ENCODE measurements at places on chromosomes 2 and 18. TPM values are rescaled to one million over a fixed set of nuclear protein-coding genes. Genes with fewer than 3 reads are reported as not detected.

The HOXD8 gene
- 0.27 TPM for total RNA-seq

The RPRM gene
- 95.9 TPM for total RNA-seq

The DUSP2 gene
- 0.34 TPM for total RNA-seq

The REG1B gene
- total RNA-seq: not detected

DNA sequence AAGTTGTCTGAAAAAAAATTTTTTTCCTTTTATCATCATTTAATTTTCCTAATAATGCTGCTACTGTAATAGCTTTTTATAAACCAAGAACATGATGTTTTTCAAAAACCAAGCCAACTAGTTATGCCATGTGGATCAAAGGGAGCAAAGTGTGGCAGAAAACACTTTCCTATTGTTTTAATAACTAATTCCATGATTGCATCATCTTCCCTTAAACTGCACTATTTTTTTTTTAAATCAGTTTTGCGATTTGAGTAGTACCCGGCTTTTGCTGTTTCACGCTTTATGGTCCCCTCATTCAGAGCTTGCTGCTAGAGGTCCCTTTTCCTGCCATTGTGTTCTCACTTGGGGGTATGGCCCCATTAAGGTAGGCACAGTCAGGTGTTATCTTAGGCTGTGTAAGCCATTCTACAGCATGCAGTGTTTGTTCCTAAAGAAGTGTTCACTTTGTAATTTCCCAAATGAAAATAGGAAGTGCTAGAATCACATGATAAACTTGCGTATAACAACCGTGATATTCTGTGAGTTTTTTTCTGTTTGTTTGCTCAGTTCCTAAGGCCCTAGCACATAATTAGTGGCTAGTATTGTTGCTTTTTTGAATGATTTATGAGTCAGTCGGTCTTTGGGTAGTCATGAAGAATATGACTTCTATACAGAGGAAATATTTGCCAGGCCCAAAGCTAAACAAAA is 225.8 kb downstream of the PTGR3 start:
- no peaks in the 10 kb centered on the region for H3K4me1 ChIP-seq
- H3K27me3 ChIP-seq: peaks cover 1% of the 10 kb centered on the region
- no peak for DNase-seq
- no peak overlapping the region for H3K27ac ChIP-seq

The AQP4 gene
- total RNA-seq: not detected

The EVX2 gene
- 0.76 TPM for total RNA-seq

DNA sequence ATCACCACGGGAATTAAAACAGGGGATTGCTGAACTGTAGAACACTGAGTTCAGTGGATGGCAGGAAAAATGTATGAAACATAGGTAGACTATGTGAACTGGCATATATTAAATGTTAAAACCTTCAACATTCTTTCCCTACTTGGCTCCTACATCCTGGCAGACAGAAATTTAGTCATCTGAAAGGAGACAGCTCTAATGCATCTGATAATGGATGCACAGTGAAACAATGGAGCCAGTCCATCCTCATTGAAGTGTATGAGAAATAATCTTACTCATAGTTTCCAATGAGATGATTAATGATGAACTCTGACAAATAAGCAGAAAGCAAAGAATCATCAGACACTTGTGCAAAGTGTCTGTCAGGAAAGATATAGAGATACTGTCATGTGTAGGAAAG is 1629.7 kb upstream of the TMEFF2 start:
- no peak for DNase-seq
- H3K4me3 ChIP-seq: no peak overlapping the region
- H3K27me3 ChIP-seq: no peaks in the 10 kb centered on the region
- H3K36me3 ChIP-seq: no peaks in the 10 kb centered on the region
- H3K4me1 ChIP-seq: no peaks in the 10 kb centered on the region

The BCL2 gene
- 6.8 TPM for total RNA-seq

The ORC2 gene
- 28.2 TPM for total RNA-seq

The RBM44 gene
- 1.3 TPM for total RNA-seq

- peak overlapping the region; percentile 72 for H3K27ac ChIP-seq
- DNase-seq: no peak
- H3K36me3 ChIP-seq: no peaks in the 10 kb centered on the region
- no peak overlapping the region for H3K4me3 ChIP-seq
Observed at GRCh38 chr2:237731663-237732062, 66.9 kb upstream of the RBM44 start.

- no peak for DNase-seq
- no peak overlapping the region for H3K27ac ChIP-seq
- H3K4me3 ChIP-seq: no peak overlapping the region
- no peaks in the 10 kb centered on the region for H3K27me3 ChIP-seq
- H3K36me3 ChIP-seq: no peaks in the 10 kb centered on the region
Observed at GRCh38 chr18:76914314-76914713, 92.0 kb downstream of the ZNF236 start.

DNA sequence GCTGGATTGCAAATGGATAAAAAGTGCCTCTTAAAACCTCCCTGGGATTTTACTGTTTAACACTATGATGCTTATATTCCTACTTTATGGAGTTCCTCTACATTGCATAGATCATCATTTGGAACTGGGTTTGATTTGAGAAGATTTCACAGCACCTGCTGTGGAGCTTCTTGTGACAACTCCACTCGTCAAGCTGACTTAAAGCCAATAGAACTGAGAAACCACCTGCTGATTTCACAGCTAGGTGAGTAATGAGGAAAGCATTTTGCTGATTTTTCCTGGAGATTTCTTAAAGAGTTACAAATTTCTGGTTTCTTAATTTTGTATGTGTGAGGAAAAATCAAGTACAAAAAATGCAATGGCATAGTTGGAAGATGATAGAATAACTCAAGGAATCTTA is 739.1 kb upstream of the LRRTM1 start:
- no peak overlapping the region for H3K4me3 ChIP-seq
- H3K36me3 ChIP-seq: no peaks in the 10 kb centered on the region
- H3K27ac ChIP-seq: no peak overlapping the region
- H3K27me3 ChIP-seq: no peaks in the 10 kb centered on the region
- peaks cover 2% of the 10 kb centered on the region for H3K4me1 ChIP-seq

The MEX3C gene
- total RNA-seq: 81.3 TPM

The STARD6 gene
- total RNA-seq: not detected

GRCh38 chr18:58908006-58908405 is 43.3 kb downstream of the ZNF532 start:
- H3K4me3 ChIP-seq: no peak overlapping the region
- peak overlapping the region; percentile 13 for H3K27ac ChIP-seq
- no peak for DNase-seq
- peaks cover 3% of the 10 kb centered on the region for H3K27me3 ChIP-seq
- no peaks in the 10 kb centered on the region for H3K36me3 ChIP-seq

DNA sequence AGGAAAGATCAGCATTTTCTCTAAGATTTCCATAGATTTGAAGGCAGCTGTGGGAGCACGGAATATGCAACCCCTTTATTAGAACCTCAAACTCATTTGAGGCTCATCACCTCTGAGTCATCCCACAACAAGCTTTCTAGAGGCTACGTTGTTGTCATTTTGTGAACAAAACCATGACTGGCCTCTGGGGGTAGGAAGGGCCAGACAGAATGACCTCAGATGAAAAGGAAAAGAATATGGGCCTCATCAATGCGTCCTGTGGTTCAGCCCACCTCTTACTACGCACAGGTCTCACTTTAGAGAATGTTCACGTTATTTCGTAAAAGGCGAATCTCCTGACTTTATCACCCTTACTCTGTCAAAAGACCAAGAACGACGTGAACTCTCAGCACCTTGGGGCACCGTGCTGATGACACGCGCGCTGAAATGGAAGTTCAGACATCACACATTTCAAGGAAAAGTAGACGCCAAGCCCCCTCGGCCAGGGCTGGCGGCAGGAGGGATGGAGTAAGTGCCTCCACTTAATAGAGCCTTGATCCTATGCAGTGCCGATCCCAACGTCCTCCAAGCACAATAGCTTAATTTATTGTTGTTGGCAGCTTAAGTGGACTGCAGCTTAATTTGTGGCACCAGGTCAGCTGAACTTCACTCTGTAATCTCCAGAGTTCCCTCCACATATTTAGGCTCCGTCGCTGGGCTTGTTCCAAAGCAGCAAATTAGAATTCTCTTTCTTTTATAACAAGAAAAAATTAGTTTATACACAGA is 208.3 kb downstream of the EIPR1 start:
- no peak for DNase-seq
- peaks cover 20% of the 10 kb centered on the region for H3K4me1 ChIP-seq
- H3K36me3 ChIP-seq: peaks cover 5% of the 10 kb centered on the region
- H3K27me3 ChIP-seq: peaks cover 7% of the 10 kb centered on the region

The ELP2 gene
- 96.2 TPM for total RNA-seq

DNA sequence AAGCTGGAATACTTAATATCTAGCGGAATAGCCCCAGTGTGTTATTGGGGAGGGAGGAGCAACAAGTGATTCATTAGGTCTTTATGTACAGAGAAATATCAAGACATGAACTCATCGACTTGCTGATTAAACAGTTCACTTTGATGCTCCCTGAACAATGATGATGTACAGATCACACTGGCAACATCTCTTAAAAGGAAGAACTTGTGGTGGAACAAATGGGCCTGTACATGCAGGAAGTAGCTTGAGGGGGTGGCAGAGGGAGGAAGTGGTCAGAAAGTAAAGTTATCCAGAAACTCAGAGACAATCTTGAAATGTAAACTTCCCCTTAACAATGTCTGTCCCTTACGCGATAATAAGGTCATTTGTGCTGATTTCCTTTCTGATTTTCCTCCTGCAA is 90.5 kb downstream of the NXPH2 start:
- no peaks in the 10 kb centered on the region for H3K4me1 ChIP-seq
- H3K27ac ChIP-seq: no peak overlapping the region
- no peak for DNase-seq
- no peaks in the 10 kb centered on the region for H3K36me3 ChIP-seq
- no peaks in the 10 kb centered on the region for H3K27me3 ChIP-seq

DNA sequence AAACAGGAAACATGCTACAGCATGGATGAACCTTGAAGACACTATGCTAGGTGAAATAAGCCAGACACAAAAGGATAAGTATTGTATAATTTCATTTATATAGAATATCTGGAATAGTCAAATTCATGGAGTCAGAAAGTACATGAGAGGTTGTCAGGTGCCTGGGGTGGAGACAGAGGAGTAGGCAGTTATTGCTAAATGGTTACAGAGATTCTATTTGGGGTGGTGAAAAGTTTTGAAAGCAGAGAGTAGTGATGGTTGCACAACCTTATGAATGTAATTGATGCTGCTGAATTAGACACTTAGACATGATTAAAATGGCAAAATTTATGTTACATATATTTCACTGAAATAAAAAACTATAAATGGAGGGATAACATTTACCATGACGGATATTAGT is 197.4 kb downstream of the VAPA start:
- no peak for DNase-seq
- peaks cover 7% of the 10 kb centered on the region for H3K36me3 ChIP-seq
- H3K4me1 ChIP-seq: peaks cover 25% of the 10 kb centered on the region
- no peak overlapping the region for H3K4me3 ChIP-seq

GRCh38 chr18:78981394-78981831 is 1.8 kb downstream of the SALL3 start:
- peak overlapping the region; percentile 74 for H3K27ac ChIP-seq
- H3K4me1 ChIP-seq: peaks cover 45% of the 10 kb centered on the region
- H3K27me3 ChIP-seq: peaks cover 16% of the 10 kb centered on the region
- DNase-seq: no peak

All from glutamatergic neuron (in vitro differentiated cells).